ENCODE measurements at places on chromosomes 16 and 17.

DNA sequence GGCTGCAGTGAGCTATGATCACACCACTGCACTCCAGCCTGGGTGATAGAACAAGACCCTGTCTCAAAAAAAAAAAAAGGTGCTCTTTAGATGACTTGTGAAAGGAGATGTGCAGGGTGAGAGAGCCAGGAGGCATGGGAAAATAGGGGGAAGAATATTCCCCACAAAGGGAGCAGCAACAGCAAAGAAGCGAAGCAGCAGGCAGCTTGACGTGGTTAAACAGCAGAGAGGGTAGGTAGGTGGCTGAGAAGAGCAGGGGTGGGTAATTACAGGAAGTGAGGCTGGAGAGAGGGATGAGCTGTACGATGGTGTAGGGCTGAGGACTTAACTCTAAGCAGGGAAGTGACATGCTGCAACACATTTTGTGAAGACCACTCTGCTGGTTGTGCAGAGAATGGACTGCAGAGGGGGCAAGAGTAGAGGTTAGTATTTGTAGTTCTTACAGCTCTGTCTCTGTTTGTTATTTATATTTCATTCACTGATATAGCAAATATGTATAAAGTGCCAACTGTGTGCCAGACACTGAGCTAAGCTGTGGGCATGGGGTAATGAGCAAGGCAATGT lies 1.6 kb downstream of the HEATR3 start:
- DNase-seq, result no peak

- no peak for DNase-seq
Measured at GRCh38 chr16:79839466-79840341, 239.2 kb upstream of the MAF start.

GRCh38 chr16:66751053-66751302 lies 431 bp downstream of the DYNC1LI2 start:
- no peak for DNase-seq

GRCh38 chr17:55200904-55201303 lies 63.9 kb upstream of the HLF start:
- DNase-seq, result no peak

- no peak for DNase-seq
Measured at GRCh38 chr17:21039839-21040575, 2.8 kb downstream of the USP22 start.

DNA sequence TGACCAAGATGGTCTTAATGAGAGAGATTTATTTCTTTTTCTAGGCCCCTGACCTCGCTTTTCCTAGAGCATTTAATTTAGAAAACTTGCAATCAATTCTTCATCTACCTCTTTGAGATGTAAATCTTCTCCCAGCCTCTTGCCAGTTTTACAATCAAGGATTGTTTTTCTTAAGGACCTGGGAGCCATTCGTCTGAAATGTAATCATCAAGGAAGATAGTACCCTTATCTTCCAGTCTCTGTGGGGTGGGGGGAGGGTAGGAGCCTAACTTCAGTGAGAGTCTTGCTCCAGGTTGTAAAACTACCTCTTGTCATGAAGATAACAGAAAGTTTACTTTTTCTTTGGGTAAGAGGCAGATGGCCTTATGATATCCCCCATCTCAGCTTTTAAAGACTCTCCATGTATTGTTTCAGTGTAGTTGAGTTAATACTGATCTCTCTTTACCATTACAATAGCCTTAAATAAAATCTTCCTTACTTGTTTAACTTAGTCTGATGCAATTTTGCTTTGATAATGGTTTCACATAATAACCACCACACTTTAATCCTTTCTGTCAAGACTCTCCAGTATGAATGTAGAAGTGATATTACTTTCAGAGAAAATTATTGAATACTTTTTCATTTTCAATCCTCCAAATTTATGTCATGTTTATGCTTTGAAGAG lies 110.2 kb upstream of the CPHXL start:
- no peak for DNase-seq

DNA sequence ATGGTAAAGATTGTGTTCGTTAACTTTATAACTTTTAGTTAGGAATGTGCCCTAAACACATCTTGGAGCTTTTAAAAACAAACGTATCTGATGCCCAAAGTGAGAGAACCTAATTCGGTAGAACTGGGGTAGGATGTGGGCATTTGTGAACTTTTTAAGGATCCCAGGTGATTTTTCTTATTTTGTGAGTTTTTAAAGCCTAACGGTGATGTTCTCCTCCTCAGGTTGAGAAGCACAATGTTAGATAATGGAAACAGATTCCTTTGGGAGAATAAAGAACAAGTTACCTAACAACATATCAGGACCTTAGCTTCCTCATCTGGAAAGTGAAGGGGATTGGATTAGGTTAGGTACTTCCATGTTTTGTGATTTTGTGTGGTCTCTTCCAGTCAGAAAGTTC lies 687 bp downstream of the SAP30BP start:
- no peak for DNase-seq

Data from stimulated activated CD4-positive, alpha-beta T cell treated with anti-CD3 and anti-CD28 coated beads, Interleukin-1b, Interleukin-23, amount 100 ng/mL, for 24 hours (primary cell).